ENCODE measurements at places on chromosomes 5 and 9.

DNA sequence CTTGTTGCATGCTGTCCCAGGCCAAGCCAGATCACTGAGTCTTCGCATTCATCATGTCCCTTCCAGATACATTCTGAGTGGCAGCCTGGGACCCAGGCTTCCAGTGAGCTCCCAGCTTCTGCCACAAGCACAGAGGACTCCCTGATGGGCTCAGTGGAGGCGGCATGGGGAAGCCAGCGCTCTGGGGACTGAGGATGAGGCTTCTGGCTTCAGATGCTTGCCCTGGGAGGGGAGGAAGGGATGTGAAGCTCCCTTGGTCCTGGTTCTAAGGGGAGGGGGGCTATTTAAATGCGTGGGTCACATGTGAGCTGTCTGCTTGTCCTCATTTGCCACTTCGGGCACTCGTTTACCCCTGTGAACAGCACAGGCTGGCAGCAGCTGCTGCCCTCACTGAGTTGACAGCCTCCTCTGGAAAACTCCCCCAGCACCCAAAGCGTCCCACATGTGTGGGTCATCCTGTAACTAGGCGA, 174.0 kb downstream of the NR3C1 start:
- DNase-seq: no peak

- no peak for DNase-seq
Observed at GRCh38 chr5:133081036-133081435, 29.2 kb downstream of the HSPA4 start.

- DNase-seq: no peak
Observed at GRCh38 chr9:36138496-36138895, 2.0 kb downstream of the GLIPR2 start.

DNA sequence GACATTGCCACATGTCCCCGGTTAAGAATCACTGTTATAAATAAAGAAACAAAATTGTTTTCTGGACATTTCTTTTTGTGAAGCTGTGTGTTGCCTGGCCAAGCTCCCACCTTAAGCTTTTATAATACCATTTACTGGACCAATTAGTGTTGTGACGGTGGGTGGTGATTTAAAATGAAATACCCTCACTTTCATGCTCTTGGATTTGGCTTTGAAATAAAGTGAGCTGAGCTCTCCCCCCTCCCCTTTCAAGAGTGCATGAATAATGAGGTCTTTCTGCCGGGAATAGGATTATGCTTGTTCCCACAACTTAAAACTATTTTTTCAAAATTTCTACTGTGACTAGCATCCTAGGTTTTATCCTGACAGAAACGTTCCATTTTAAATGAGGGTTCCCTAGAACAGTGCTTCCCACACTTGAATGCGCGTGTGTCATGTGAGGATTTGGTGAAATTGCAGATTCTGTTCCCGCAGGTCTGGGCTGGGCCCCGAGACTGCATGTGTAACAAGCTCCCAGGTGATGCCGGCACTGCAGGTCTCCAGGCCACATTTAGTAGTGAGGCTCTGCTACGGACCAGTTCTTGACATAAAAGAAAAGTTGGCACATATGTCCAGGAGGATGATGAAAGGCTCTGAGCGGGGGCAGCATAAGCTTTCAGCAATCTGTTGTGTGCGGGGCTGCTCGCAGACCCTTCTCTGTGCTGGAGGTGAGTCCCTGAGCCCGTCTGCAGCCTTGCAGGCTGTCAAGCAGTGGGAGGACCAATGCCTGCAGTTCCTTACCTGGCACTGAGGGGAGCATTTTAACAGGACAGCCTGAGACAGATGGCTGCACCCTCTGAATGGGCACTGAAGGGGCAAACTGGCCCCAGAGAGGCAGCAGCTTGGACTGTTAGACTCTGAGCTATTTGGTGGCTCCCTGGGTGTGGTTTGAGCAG, 24.4 kb downstream of the IQGAP2 start:
- DNase-seq: peak; percentile 31

DNA sequence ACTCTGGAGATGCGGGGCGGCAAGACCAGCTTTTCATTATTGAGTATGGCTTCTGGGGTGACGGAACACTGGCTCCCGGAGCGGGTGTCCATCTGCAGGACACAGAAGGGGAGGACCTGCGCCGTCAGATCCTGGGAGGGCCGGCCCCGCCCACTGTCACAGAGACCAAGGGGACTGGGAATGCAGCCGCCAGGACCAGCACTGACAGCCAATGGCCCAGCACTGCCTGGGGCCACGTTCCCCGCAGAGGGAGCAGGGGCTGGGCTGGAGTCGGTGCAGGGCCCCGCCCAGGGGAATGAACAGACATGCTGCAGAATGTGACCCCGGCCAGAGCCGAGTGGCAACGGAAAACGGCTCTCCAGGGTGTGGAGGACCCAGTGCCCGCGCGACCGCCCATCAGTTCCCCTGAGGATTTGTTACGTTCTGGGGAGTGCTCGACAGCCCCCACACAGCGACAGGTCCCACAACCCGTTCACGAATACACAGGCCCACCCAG, at the start of gene ZDHHC11:
Gene ZDHHC11, minus strand, starts transcription at position 476 of the 496 bp plus-strand sequence. Its CDS starts 384 bp downstream, at position 92.
- peak; percentile 45 for DNase-seq

GRCh38 chr9:137449081-137449844, 8.1 kb upstream of the ENTPD8 start:
- no peak for DNase-seq

DNA sequence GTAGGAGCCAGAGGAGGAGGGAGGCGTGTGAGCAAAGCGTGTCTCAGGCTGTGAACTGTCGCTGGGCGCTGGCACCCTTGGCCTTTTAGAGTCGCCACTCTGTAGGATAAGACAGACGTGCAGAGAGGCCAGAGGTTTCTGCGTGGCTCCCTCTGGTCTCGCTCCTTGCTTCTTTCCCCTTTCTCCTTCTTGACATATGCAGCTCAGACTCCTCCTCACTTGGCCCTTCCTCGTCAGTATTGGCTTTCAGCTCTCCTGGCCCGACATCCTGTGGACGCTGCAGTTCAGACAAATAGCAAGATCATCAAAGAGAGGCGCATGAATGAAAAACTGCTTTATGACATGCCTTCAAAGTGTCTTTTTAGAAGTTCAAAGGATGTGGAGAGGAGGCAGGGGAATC, 116.8 kb upstream of the SPRY4 start:
- peak; percentile 46 for DNase-seq

DNA sequence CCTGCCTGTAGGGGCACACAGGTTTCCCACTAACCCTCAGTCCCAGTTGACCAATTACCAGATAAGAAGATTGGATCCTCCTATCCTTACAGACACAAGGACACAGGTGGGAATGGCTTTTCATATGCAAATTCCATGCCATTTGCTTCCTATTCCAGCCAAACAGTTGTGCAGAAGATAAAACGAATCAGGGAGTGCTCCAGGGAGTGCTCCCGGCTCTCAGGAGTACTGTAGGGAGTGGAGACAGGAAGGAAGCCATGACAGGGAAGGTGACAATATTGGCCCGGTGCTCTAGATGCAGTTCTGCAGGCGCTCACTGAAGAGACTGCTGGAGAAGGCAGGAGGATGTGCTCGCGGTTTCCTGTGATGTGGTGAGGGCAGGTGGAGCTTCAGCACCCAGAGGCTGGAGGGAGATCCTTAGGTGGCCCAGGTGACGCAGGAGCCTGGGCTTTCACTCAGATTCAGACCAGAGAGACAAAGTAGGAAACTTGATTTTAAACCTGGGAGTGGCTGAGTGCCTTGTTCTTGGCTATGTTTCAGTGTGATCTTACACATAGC, 260.0 kb downstream of the AUH start:
- no peak for DNase-seq

GRCh38 chr9:16062542-16063240, 509.8 kb downstream of the CCDC171 start:
- DNase-seq: no peak

- DNase-seq: no peak
Observed at GRCh38 chr9:73611032-73611431, 459.4 kb downstream of the ANXA1 start.

DNA sequence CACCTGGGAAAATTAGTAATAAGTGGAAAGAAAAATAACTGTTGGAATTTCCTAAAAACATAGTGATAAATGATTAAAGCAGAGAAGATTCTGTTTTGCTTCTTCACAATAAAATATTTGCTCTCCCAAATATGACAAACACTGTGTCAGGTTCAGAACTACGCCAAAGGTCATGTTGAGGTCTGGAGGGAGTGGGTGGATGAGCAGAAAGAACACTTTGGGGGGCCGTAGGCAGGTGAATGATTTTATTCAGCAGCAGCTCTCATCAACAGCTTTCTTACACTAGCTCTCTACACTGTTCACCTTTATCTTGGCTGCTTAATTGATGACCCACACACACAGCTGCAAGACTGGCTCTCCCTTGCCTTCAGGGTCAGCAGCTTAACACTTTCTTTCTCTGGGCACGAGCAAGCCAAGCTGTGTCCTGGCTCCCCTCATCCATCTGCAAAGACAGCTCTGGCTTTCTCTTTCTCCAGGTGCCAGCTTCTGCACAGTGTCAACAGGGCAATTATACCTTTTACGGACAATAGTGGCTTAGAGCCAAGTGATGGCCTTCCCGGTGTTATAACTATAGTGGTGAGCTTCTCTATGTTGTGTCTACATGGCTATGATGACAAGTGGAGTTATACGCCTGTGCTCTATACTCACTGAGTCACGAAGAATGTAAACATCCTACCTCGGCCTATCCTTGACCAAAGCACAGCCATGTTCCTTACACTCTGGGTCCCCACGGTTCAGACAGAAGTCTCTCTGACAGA, 18.9 kb upstream of the GPX8 start:
- no peak for DNase-seq

DNA sequence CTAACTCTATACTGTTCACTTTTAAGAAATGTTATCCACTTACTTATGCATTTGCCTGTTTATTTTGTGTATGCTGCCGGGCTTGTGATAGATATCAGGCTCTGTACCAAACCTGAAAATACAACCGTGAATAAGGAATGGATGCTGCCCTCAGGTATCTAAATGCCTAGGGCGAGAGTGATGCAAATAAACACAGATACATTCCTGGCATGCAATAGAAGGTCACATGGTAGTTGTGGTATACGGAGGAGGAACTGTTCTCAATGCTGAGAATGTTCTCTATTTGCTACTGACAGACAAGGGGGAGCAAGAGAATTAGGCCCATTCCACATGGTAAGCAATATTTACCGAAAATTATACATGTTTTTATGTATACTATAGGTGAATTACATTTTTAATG, 227.8 kb downstream of the ICE1 start:
- DNase-seq: no peak

- DNase-seq: no peak
Observed at GRCh38 chr5:142758062-142758795, 11.9 kb upstream of the ARHGAP26 start.

DNA sequence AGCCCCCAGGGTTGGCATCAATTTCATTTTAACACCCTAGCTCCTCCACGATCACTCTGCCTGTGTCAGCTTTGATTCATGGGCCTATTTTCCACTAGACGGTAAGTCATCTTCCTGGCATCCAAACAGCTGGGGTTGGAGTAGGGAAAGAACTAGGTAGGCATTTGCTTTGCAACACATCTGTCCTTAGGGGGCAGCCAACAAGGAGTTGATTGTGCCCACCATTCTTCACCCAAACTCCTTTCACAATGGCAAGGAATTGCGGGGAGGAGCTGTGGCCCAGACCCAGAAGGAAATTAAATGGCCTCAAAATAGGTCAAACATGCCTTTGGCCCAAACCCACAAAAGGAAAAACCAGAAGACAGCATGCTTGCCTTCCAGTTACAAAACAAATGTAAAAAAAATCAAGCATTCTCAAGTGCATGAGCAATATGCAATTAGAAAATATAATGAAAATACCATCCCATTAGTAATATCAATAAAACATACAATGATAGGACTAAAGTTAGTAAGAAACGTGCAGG, 71.8 kb downstream of the NRG2 start:
- DNase-seq: no peak

- no peak for DNase-seq
Observed at GRCh38 chr5:15574806-15575325, 74.9 kb downstream of the FBXL7 start.

DNA sequence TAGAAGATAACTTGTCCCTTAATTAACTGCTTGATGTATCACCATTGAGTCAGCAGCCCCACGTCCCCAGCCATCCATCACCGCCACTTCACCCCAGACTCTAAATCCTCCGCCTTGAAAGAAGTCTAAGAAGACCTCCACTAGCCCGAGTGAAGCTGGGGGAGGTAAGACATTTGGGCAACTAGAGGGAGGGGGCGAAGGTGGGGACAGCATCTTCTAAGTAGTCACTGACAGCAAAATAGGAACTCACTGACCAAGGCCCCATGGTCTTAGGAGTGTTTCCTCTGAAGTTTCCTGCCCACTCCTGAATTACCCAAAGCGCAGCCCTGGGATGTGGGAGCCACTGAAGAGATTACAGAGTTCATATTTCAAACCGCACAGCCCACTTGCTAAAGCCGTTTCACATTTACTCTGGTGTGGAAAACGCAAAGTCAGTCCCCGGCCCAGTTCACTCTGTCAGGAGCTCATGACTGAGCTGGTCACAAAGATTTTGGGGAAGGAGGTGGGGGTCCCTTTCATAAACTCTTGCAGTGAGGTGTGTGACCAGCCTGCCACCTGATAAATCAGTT, 107.4 kb downstream of the LHFPL2 start:
- DNase-seq: no peak

DNA sequence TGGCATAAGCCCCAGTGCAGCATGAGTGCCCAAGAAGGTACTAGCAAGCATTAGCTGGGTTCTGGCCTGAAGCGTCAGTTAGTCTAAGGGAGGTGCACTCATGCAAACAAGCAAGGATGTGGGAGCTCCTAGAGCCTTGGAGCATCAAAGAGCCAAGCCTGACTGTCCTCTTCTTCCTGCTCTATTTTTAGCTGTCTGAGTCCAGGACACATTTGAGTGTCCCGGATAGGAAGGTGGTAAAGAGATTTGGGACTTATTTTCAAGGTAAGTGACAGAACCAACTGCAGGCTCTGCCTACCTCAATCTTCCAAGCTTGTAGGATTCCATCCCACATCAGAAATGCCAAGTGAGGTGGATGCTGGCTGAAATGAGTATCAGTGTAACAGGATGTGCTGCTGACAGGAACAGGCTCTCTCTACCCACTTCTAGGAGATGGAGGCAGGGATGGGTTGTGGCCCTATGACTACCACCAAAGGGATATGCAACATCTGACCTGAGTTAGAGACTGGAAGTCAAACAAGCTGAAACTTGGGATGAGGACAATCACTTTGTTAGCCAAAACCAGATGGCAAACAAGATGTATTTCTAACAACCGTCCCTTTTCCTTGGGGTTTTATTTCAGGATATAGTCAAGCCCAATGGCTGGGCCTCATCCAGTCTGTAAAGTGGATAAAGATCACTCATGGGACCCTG, 15.1 kb downstream of the MACROH2A1 start:
- no peak for DNase-seq

DNA sequence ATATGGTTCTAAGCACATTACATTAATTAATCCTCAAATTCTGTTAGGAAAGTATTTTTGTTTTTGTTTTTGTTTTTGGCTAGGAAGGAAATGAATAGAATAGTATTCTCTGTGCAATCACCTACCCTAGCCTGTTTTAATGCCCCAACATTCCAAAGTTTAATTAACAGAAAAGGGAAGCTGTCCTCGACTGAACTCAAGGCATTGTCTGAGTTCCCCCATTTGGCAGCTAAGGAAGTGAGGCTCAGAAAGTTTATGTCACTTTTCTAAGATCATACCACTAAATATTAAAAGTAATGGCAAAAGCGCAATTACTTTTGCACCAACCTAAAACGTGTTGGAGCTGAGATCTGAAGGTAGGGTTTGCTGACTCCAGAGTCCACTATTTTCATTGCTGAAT, 59.8 kb downstream of the FGF1 start:
- no peak for DNase-seq

GRCh38 chr5:144336191-144336961, 165.7 kb downstream of the KCTD16 start:
- no peak for DNase-seq

Data from eye (tissue), 1 donor.